ENCODE measurements at places on chromosomes 7 and 10. TPM values are rescaled to one million over a fixed set of nuclear protein-coding genes. Genes with fewer than 3 reads are reported as not detected.

- no peak for DNase-seq
Measured at GRCh38 chr7:23213755-23214154, 31.9 kb downstream of the NUP42 start.

- no peak for DNase-seq
Measured at GRCh38 chr10:53607691-53608090, 835.1 kb upstream of the MBL2 start.

DNA sequence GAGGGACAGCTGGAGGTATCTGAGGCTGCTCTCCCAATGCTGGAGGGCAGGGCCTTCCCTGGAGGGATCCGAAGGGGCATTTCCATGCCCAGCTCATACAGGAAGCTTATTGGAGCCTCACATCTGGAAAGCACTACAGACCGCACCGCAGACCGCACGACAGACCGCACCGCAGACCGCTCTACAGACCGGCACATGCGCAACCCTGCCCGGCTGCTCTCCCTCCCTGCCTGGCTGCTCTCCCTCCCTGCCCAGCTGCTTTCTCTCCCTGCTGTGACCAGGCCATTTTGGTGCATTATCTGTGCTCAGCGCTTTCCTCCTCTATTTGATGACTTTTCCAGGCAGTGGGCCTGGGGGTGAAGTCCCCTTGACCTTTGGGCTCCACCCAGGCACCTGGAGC is 39.6 kb upstream of the EN2 start:
- DNase-seq, result no peak

DNA sequence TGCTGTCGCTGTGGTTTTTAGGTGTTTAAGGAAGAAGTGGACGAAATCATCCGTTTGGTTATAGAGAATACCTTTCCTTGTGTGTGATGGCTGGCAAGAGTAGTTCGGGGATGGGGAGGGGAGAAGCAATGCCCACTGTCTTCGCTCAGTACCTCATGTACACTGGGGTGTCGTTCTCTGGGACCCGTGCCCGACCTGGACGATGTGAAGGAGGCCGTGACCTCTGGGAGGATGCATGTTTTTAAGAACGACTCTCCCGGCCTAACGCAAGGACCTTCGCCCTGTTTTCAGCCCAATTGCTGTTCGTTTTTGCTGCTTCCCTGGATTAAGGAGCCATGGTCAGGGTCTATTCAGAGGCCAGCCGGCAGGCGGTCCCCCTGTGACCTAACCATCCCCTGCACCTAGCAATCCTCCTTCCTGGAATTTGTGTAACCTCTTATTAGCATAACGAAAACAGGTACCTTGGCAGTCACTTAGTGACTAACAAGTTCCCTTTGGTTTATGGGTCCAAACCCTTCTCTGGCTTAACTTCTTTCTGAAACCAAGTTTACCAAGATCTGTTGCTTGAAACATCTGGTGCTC is 1.3 kb downstream of the NFE2L3 start:
- DNase-seq, result no peak

Gene STEAP4
- total RNA-seq, result not detected

DNA sequence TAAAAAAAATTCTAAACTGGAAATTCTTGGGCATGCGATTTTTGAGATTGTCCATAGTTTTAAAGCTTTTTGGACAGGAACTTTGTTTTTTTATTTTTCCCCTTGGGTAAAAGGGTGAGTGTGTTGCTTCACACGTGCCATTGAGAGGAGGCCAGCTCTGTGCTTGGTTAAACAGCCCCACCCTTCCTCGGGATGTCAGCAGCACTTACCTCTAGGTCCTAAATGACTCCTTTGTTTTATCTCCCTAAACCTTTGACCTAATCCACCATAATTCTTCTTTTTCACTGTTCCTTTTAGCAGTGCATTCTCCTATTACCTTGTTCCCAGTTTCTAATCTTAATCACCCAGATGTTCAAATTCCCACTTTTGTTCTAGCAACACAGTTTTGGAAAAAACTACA is 83.5 kb downstream of the SEMA3D start:
- no peak for DNase-seq

DNA sequence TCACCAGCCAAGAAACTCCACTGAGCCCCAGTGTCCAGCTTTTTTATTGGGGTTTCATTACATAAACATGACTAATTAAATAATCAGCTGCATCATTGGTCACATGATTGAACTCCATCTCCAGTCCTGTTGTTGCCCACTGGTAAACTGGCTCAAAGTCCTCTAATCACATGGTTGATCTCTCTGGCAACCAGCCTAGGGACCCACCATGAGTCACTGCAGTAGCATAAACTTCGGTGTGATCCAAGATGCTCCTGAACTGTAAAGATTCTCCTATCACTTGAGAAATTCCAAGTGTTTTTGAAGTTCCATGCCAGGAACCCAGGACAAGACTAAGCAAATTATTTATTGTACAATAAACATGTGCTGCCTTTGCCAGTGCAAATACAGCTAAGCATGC is 130.4 kb upstream of the AUTS2 start:
- DNase-seq, result no peak

Data from naive thymus-derived CD8-positive, alpha-beta T cell (primary cell).